Putamen (tissue), 1 donor: ENCODE measurements at places on chromosomes 6 and 20.
A peak's percentile ranks its signal among the peaks of the same experiment; 100 is the strongest.

GRCh38 chr20:13567663-13568062 lies 71.1 kb downstream of the TASP1 start:
- no peak for DNase-seq

DNA sequence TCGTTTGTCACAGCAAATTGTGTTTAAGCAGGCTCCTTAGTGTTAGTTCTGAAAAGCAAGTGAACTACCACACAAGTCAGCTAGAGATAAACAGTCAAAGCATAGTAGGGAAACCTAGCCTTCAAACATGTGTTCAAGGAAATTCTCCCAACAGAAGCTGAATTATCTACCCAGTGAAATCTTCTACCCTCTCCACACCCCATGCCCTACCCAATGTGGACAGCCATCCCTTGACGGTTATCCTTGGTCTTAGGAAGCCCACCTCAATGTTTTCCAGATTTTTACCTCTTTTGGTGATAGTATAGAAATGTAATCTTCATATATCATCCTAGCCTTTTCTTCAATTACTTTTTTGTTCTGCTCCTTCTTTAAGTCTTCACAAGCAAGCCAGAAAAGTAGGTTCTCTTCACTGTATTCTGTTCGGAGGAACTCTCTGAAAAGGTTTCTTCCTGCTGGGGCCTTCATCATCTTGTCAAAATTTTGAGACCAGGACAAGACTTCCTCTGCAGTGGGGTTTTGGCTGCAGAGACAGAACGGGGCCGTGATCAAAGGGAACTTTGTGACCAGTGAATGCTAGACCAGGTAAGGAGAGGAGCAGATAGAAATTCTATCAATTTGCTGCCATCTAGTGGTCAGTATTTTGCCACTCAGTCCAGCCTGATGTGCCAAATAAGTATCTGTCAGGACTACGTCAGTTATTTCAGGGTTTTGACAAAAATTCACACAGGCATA lies 21.6 kb upstream of the MTRF1L start:
- DNase-seq = peak; percentile 28

DNA sequence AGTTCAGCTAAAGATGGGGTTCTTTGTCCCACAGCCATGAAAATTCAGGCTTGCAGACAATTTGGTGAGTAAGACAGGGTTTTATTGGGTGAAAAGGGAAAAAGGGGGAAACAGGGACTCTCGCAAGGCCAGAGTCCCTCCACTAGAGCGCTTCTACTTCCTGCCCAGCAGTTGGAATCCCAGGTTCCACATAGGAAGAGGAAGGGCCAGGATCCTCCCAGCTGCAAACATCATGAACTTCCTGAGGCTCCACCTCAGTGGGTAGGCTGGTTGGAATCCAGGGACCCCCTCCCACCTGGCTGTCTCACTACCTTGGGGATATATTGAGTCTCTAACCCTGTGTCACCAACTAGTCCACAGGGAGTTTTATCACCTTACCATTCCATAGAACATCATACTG lies 39.5 kb upstream of the PRSS16 start:
- DNase-seq = no peak

GRCh38 chr6:169839029-169839481 lies 87.6 kb downstream of the ERMARD start:
- DNase-seq = no peak

- DNase-seq = no peak
Measured at GRCh38 chr20:8398263-8399051, 266.4 kb downstream of the PLCB1 start.

GRCh38 chr20:46699651-46700359 lies 9.6 kb upstream of the SLC2A10 start:
- no peak for DNase-seq
